Activated T-cell treated with anti-CD3 and anti-CD28 coated beads for 24 hours (primary cell): ENCODE measurements at places on chromosomes 12 and 14.

- no peak for DNase-seq
Measured at GRCh38 chr14:100012478-100013327, 52.5 kb upstream of the EVL start.

GRCh38 chr12:48180424-48180823, 3.0 kb upstream of the CCDC184 start:
- no peak for DNase-seq

GRCh38 chr12:13147688-13148484, 44.4 kb upstream of the GSG1 start:
- DNase-seq: no peak

GRCh38 chr14:93544212-93544611, 113.5 kb downstream of the UNC79 start:
- DNase-seq: no peak

GRCh38 chr12:67964456-67964855, 24.8 kb upstream of the IFNG-AS1 start:
- DNase-seq: no peak

GRCh38 chr12:92426332-92426731, 276.5 kb upstream of the PLEKHG7 start:
- DNase-seq: no peak

DNA sequence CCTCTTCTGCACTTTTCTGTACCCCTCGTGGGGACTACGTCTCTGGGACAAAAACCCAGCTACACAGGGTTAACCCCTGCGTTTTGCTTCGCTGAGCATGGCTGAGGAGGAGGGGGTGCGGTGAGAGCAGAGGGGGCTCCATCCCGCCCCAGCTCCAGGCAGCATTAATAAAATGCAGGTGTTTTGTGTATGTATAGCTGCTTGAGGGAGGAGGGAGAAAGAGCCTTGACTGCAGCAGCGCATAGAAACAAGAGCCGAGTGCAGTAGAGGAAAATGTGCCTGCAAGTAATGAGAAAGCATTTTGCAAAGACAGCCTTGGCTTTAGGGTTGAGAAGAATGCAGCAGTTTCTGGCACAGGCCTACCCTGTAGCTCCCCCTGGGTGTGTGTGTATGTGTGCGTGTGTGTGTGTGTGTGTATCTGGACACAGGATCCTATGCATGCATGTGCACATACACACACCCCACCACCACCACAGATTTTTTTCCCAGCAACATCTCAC, 103.9 kb downstream of the ZFP36L1 start:
- no peak for DNase-seq

GRCh38 chr14:21039585-21040369, 2.4 kb upstream of the RNASE7 start:
- DNase-seq: no peak

DNA sequence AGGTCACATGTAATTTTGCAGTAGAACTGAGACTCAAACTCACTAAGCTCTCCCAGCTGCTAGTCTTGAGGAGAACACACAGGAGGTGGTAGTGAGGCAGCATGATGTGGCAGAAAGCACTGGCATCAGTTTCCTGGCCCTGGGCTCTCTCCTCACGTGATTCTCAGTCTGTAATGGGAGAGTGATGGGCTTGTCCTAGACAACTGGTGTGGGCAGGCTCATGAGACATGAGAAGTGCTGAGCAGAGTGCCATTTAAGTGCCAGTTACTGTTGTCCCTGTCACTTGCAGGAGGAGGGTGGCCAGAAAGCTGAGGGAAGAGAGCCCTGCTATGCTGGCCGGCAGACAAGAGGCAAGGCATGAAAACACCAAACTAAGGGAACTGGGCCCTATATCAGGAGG, 48.5 kb upstream of the OVCH1 start:
- DNase-seq: no peak

GRCh38 chr12:633731-634130, 29.5 kb downstream of the NINJ2 start:
- DNase-seq: no peak

- no peak for DNase-seq
Measured at GRCh38 chr12:64240781-64241180, 18.7 kb upstream of the KICS2 start.

GRCh38 chr12:65372574-65372973, 94.1 kb downstream of the MSRB3 start:
- no peak for DNase-seq

DNA sequence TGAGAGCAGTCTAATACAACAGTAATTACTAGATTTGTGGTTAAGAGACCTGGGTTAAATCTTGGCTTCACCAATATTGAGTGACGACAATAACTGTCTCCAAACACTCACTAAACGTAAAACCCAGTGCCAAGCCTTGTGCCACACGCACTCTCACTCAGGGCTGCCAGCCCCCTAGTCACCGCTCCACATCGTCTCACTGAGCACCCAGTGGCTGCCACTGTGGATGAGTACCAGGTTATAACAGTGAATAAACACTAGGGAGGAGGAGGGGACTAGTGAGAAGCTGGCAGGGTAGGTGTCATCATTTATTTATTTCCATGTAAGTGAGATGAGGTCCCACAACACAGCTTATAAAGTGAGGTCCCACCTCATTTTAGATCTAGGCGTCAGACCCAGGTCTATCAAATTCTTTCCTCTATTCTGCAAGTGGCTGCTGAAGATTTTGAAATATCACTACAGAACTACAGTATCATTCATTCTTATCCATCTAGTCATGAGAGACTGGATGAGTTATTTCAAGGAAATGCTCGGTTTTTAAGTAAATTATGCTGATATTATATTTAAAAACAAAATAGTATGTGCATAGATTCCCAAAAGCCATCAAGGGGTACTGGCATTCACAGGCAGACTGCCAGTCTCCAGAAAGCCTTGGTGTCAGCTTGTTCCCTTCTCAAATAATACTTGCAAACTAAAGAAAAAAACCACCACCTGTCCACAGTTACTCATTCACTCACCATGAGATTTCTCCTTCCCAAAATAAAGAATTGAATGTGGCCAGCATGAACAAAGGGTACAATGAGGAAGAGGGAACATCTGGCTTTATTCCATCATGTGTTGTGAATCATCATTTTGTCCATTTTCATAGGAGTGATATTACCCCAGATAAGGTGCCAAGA, 84.0 kb downstream of the PTPN21 start:
- no peak for DNase-seq

GRCh38 chr14:96470331-96470730, 31.9 kb upstream of the PAPOLA start:
- DNase-seq: no peak

- no peak for DNase-seq
Measured at GRCh38 chr14:40806471-40806870, 800.2 kb upstream of the LRFN5 start.

GRCh38 chr12:111596985-111597830, 1.9 kb downstream of the ATXN2 start:
- peak; percentile 2 for DNase-seq

DNA sequence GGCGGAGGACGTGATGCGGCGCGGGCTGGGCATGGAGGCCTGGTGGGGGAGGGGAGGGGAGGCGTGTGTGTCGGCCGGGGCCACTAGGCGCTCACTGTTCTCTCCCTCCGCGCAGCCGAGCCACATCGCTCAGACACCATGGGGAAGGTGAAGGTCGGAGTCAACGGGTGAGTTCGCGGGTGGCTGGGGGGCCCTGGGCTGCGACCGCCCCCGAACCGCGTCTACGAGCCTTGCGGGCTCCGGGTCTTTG, 303 bp downstream of the GAPDH start:
- DNase-seq: no peak

- DNase-seq: no peak
Measured at GRCh38 chr12:53532524-53533445, 25.5 kb upstream of the NPFF start.

DNA sequence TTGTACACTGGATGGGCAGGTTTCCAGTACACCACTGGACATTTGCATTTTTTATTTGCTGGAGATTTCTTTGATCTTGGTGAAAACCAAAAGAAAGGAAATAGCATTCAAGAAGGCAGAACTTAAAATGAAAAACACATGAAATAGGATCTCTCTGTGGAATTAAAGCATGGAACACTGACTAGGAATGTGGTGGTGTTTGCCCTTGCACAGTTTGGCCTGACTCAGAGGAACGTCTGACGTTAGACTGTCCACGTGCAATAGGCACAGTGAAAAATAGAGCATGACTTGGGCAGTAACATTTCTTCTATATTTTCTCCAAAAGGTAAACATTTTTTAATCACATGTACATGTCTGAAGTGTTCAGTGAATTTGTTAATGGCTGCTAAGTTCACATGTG, 474.1 kb upstream of the PRICKLE1 start:
- no peak for DNase-seq

- DNase-seq: no peak
Measured at GRCh38 chr12:26680727-26681455, 152.1 kb downstream of the ITPR2 start.

GRCh38 chr12:49131894-49132461, 783 bp upstream of the TUBA1B start:
- DNase-seq: no peak

- DNase-seq: no peak
Measured at GRCh38 chr14:67577909-67578749, 21.9 kb downstream of the PIGH start.

- DNase-seq: no peak
Measured at GRCh38 chr12:124504273-124505000, 63.0 kb downstream of the NCOR2 start.

- DNase-seq: no peak
Measured at GRCh38 chr14:24411443-24412389, 12.9 kb downstream of the NYNRIN start.

DNA sequence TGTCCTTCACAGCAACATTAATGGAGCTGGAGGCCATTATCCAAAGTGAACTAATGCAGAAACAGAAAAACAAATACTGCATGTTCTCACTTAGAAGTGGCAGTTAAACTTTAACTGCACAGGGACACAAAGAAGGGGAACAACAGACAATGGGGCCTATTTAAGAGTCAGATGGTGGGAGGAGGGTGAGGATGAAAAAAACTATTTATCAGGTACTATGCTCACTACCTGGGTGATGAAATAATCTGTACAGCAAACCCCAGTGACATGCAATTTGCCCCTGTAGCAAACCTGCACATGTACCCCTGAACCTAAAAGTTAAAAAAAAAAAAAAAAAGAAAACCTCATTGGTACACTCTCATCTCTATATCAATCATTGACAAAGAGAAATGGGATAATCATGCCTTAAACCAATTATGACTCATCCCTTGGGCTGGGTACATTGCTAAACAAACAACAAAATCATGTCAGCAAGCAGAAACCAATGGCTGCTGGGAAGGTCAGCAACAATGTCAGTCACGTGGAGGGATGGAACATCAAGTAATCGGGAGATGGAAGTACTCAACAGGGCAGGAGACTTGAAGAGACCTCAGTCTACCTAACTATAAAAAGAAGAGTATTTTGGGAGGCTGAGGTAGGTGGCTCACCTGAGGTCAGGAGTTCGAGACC, 479.2 kb downstream of the RMST start:
- no peak for DNase-seq

- DNase-seq: no peak
Measured at GRCh38 chr12:71556875-71557274, 106.8 kb downstream of the ZFC3H1 start.

GRCh38 chr14:60356906-60357550, 108.0 kb downstream of the PPM1A start:
- DNase-seq: no peak

DNA sequence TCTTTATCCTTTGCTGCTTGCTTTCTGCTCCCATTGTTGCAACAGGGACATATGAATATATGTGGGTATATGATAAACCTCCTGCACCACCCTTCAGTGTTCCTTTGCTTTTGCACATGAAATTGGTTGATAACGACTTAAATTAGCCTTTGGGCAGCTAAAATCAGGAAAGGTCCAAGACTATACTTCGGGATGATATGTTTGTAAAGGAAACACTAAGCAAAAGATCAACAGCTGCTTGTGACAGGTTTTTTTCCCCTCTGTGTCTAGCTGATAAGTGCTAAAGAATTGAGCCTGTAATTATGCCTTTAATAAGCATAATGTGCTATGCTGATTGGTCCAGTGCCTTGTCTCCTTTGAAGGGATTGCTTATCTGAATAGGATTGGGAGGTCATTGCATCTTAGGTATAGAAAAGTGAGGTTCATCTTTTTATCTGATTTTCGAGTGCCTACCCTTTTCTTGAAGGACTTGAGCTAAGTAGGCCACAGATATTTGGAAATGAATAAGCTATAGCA, 59.4 kb downstream of the PPHLN1 start:
- DNase-seq: no peak

GRCh38 chr14:91882776-91883175, 15.4 kb upstream of the TC2N start:
- DNase-seq: no peak

- DNase-seq: peak; percentile 41
Measured at GRCh38 chr12:11901701-11902524, 168.8 kb upstream of the BCL2L14 start.

- no peak for DNase-seq
Measured at GRCh38 chr12:106892075-106892474, 63.6 kb upstream of the TMEM263 start.
